AG09309 (cell line): ENCODE measurements at places on chromosomes 1 and 21.

DNA sequence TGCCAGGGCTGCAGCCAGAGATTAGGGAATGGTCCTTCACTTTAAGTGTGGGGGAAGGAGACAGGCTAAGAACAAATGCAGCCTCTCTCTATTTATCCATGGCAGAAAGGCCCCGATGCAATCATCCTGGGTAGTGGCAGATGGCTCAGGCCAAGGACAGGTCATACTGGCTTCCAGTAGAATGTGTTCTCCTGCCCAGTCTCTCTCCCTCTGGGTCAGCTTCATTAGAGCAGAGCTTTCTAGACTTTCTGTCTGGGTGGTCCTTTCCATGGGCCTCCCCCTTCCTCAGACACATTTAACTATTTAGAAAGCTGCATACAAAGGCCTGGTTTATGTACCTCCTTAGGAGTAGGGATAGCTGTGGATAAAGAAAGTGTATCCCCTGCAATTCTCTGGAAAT lies 4.8 kb upstream of the PTCH2 start:
- DNase-seq, result no peak

DNA sequence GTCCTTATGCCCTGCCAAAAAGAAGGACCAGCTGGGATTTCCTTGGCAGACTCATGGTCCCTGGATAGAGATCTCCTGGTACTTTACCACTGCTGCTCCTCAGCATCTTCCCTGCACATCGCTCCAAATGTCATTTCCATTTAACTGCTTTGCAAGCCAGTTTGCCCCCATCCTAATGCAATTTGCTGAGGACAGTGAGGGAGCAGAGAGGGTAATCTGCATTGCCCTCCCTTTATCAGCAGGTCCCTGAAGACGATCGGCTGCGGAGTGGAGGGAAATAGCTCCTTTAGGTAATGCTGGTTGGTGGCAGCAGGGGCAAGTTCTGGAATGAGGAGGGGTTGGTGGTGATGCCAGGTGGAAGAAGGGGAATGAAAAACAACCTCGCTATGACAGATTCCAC lies 2.7 kb downstream of the PLXNA2 start:
- no peak for DNase-seq

GRCh38 chr1:184114818-184115398 lies 63.4 kb downstream of the TSEN15 start:
- no peak for DNase-seq

DNA sequence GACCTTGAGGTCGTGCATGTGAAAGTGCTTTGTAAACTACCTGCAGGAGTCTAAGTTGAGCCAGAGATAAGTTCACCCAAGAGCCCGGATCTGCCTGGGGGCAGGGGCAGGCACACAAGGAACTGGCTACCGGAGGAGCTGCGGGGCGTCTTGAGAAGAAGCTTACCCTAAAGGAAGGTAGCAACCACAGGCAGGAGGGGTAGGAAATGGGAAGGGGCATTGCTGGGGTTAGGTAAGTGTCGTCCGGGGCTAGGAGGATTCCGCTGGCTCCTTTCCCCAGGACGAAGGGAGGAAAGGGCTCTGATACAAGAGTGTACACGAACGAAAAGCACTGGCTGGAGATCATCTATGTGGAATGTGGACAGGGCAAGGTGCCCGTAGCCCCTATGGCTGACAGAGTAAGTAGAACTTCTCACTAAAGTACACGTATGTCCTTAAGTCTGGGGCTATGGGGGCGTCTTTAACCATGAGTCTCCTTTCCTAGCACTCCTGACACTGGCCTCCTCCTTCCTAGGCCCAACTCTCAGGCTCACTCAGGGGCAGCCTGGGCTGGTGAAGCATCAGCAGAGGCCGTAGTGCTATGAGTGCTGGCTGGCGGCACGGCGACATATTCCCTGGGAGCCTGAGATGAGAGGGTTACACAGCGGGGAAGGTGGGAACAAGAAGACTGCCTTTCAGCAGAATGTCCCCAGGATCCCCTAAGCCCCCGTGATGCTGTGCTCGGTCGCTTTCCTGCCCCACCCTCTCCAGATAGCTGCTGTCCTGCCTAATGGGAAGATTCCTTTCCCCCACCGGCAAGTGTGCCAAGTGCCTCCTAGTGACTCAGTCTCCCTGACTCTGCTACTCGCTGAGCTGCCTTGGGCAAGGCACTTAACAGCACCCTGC lies 9.1 kb upstream of the GALNT2 start:
- DNase-seq, result no peak

- DNase-seq, result no peak
These were observed 1184.1 kb downstream of the AMY1C start for GRCh38 chr1:104933846-104934245.

DNA sequence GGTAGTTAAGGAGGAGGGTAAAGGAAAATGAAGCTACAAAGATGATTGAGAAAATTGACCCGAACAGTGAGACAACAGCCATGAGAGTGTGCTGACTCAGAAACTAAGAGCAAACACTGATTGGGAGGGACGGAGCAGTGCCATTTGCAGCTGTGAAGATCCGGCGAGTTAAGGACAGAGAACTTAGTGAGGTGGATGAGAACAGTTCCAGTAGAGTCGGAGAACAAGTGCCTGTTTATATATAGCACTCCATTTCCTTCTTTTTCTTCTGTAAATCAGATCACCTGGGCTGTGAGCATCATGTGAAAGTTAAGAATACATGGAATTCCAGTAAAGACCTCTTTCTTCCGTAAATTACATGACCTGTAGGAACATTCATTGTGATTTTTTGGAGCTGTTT lies 145.7 kb downstream of the KCNK2 start:
- DNase-seq, result no peak

DNA sequence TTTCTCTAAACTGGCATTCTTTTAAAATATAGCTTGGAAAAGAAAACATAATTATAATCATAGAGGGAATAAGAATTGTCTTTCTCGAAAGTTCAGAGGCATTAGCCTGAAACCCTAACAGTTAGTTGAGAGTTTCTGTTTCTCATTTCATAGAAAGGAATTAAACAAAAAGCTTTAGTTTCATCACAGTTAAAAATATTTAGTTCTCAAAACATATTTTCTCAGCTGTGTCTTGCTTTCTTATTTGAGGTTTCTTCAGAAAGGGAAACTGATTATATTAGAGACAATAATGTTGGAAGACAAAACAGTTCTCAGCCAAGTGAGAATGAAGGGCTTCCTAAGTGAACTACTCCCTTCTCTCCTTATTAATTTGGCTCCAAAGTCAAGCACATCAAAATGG lies 75.4 kb upstream of the C1orf105 start:
- DNase-seq, result no peak

- DNase-seq, result no peak
These were observed 123.2 kb downstream of the RRAGC start for GRCh38 chr1:38736399-38736798.

DNA sequence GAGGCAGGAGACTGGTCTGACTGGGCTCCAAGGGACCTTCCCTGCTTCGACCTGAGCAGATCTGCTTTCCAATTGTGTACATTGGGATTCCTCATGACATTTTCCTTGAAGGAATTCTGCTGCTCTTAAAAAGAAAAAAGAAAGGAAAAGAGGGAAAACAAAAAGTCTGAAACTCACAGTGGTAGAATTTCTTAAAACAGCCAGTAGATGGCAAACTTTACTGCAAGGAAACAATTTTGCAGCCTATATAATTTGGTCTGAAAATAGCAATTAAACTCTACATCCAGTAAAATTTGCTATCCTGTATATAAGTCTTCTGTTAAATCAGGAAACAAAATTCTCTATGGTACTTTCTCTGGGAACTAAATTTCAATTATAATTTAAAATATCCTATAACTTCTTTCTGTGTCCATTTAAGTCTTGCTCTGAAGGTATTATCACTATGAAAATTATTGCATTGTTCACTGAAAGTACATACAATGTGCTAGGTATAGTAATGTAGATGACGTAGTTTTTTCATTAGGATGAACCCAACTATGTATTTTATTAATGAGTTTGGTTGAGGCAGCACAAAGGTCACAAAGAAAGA lies 59.8 kb downstream of the CRB1 start:
- DNase-seq, result no peak

- DNase-seq, result no peak
These were observed 50.5 kb downstream of the ZFYVE9 start for GRCh38 chr1:52192436-52192835.

DNA sequence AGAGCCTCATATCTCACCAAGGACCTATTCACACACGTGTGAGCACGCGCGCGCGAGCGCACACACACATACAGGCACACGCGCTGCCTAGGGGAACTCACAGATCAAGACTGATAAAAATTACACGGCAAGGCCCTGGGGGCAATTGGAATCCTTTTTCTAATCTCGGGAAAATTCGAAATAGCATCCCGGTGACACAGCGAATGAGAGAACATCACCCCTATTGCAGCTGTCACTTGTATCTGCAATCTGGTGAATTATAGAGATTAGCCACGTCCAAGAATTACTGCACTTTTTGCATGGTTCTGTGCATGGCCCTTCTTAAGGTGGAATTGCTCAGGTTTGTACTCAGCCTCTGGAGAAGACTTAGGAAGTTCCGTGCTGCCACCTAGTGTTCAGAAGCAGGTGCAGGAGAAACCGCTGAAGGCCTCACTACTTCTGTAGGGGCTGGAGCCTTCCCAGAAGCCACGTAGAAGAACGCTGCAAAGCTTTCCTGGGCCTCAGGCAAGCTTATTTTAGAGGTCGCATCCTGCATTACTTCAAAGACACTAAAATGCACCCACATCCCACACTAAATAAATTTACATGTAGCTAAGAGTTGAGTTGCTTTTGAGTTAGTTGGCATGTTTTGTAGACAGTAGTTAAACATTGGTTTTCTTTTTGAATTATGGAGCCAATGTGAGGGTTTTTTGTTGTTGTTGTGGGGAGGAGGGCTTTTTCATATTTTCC lies 229.2 kb upstream of the CAMK1G start:
- peak; percentile 79 for DNase-seq

DNA sequence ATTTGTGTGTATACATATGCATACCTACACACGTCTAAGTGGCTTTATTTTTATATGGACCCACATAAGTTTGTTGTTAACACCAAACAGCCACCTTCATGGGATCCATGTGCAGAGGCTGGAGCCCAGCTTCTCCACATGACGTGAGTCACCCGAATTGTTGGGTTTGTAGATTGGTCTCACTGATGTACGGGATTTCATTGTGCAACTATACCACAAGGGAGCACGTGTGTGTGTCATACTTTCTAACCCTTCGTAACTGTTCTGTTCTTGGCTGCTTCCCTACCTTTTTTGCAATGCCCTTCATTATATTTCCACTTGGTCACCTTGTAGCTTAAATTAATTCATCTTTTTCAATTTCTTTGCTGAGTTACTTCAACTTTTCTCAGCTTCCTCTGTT lies 21.0 kb downstream of the SPRTN start:
- peak; percentile 92 for DNase-seq

GRCh38 chr1:228976316-228976715 lies 241.0 kb downstream of the RHOU start:
- no peak for DNase-seq

DNA sequence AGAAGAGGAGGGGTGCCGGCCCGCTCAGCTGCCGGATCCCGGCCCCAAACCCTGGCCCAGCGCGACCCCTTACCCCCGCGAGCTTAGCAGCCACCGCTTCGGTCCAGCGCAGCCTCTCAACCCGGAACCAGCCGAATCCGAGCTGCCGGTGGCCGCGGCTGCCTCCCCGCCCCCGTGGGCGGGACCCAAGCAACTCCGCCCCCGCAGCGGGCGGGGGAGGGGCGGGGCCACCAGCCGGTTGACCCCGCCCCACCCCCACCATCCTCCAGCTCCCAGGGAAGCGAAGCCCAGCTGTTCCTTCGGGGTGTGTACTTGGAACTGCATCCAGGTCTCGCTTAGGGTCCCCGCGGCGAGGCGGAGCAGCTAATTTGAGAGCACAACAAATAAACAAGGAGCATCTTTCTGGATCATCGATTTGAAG lies at the start of gene TRIM62:
TSS of gene TRIM62 (minus strand) at position 123 of the 421 bp plus-strand sequence. CDS start 611 bp downstream, outside the sequence.
- DNase-seq, result no peak

DNA sequence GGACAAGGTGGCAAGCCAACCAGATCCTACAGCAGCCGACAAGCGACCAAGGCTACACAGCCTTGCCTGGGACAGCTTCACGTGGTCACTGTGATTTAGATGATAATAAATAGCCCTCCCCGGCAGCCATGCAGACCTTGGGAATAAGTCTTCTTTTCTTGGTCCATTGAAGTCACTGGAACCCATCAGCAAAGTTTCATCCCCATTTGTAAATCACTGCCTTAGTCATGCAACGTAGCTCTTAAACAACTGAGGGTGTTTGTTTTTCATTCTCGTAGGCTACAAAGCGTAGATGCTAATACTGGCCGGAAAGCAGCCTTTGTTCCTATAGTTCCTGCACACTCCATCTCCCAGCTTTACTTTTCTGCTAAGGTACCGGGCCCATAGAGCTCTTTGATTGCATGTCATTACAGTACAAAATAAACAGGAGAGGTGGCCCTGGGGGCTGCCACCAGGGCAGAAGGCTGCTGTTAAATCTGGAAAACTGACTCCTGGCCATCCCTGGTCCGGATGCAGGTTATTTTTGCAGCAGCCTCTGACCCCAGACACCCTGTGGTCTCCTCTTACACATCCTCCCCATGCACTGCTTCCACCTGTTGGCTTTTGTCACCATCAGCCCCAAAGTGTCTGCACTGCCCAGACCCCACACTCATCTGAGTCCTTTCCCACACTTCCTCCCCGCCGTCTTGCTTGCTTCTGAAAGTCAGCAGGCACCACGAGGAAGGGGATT lies 105.5 kb downstream of the TOMM20 start:
- DNase-seq, result no peak

DNA sequence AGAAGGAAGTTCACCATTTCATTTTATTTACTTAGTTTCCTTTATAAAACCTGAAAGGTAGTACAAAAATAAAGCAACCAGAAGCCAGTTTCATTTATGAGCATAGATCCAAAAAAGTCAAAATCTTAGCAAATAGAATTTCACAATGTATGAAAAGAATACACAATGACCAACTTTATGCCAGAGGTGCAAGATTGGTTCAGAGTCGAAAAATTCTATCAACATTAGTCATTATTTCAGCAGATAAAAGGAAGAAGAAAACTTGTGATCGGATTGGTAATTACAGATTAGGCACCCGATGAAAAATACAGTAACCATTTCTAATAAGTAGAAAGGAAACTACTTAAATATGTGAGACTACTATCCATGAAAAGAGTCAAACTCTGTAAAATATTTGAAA lies 89.1 kb downstream of the ITSN1 start:
- no peak for DNase-seq

GRCh38 chr1:2179283-2180013 lies 15.1 kb downstream of the FAAP20 start:
- DNase-seq, result no peak

DNA sequence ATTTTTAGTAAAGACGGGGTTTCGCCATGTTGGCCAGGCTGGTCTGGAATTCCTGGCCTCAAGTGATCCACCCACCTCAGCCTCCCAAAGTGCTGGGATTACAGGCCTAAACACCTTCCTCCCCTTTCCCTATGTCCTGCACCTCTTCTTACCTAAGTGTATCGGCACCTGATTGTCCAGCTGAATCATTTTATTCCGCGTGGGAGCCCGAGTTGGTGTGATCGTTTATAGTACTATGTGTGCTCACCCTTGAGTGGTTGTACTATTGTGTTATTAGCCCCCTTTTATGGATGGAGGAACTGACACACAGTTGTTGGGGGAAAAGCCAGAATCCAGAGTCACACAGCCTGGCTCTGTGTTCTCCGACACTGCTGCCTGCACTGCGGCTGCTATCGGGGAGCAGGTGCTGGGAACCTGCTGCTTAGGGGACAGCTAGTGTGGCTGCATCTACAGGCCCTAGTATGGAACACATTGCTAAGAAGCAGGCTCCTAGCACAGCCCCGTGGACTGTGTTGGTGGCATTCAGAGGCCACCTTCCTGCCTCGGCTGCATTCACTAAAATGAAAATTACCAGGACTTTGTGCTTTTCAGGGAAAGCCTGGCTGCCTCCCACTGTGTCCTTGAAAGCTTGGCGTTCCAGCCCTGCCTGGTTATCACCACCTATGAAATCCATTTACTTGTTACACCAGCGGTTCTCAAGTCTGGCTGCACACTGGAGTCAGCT lies 21.6 kb downstream of the ENO1 start:
- DNase-seq, result no peak
